ENCODE measurements at places on chromosomes 1 and 21.
A peak's percentile ranks its signal among the peaks of the same experiment; 100 is the strongest.

DNA sequence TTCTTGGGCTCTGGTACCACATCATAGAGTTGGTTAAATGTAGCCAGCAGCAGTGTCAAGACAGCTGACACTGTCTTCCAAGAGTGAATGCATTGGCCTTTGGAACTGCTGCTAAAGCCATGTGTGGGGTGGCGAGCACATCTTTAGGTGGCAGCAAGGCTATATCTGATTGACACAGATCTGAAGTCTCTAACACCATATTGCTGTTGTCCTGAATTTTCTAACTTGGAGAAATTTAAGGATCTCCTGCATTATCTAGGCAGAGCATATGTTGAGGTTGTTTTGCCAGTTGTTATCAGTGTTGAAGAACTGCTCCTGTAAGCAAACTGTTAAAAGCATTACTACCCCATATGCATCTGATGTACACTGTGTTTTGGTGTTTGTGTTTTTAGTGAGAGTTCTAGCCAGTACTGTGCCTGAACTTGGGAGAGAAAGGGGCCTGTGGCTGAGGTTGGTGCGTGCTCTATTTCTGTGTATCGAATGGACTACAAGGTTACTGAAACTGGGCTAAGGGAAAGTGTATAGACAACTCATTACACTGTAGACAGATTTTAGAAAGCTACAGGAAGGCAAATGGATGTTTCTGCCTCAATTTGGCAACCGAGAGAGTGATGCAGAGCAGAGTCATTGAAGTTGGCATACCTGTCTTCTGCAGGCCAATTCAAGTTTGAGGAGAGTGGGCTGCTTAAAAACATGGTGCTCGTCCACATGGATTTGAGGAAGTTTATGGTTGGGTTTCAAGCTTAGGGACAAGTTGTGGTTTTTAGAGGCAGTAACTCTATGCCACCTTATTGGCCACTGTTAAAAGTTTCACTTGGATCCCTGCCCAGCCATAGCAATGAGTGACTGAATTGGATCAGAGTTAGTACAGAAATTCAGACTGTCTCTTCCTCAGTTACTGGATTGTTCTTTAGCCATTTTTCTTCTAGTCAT lies 16.9 kb downstream of the DYRK3 start:
- no peak for DNase-seq

- DNase-seq = peak; percentile 27
Measured at GRCh38 chr1:170593173-170594011, 61.4 kb downstream of the GORAB start.

DNA sequence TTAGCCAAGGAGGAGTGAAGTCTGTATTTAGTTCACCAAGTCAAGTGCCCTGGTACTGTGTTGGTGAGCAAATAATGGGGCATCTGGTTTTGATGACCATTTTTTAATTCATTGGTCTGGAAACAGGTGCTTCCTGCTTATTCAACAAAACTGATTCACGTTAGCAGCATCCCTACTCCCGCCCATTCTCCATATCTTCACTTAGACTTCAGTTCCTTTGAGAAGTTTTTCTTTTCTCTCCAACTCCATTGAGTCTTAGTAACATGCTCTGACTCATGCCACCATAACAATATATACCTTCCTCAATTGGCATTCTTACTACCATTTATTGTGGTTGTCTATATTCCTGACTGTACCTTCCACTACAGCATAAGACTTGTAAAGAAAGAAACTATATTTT lies 468.9 kb downstream of the DPYD start:
- no peak for DNase-seq

GRCh38 chr1:10856176-10856683 lies 59.8 kb upstream of the CASZ1 start:
- DNase-seq = no peak

DNA sequence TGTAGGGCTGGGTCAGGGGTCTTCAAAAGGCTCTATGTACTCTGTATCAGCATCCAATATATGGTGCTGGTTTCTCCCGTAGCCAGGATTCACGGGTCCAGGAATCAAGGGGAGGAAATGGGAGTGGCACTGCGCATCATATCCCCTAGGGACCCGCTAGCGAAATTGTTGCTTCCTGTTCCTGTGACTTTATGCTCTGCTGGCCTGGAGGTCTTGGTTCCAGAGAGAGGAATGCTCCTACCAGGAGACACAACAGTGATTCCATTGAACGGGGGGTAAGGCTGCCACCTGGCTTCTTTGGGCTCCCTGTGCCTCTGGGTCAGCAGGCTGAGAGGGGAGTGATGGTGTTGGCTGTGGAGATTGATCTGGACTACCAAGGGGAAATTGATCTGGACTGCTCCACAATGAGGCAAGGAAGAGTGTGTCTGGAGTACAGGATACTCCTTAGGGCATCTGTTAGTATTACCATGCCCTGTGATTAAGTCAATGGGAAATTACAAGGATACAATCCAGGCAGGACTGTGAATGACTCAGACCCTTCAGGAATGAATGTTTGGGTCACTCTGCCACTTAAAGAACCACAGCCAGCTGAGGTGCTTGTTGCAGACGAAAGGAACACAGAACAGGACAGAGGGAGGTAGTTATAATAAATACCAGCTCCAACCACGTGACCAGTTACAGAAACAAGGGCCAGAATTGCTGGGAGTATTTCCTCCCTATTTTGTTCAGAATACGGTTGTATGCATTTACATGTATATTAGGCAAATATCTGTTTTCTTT lies 10.2 kb downstream of the SPSB1 start:
- peak; percentile 97 for DNase-seq

DNA sequence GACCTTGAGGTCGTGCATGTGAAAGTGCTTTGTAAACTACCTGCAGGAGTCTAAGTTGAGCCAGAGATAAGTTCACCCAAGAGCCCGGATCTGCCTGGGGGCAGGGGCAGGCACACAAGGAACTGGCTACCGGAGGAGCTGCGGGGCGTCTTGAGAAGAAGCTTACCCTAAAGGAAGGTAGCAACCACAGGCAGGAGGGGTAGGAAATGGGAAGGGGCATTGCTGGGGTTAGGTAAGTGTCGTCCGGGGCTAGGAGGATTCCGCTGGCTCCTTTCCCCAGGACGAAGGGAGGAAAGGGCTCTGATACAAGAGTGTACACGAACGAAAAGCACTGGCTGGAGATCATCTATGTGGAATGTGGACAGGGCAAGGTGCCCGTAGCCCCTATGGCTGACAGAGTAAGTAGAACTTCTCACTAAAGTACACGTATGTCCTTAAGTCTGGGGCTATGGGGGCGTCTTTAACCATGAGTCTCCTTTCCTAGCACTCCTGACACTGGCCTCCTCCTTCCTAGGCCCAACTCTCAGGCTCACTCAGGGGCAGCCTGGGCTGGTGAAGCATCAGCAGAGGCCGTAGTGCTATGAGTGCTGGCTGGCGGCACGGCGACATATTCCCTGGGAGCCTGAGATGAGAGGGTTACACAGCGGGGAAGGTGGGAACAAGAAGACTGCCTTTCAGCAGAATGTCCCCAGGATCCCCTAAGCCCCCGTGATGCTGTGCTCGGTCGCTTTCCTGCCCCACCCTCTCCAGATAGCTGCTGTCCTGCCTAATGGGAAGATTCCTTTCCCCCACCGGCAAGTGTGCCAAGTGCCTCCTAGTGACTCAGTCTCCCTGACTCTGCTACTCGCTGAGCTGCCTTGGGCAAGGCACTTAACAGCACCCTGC lies 9.1 kb upstream of the GALNT2 start:
- DNase-seq = no peak

GRCh38 chr1:41495210-41495948 lies 10.9 kb upstream of the EDN2 start:
- peak; percentile 48 for DNase-seq

DNA sequence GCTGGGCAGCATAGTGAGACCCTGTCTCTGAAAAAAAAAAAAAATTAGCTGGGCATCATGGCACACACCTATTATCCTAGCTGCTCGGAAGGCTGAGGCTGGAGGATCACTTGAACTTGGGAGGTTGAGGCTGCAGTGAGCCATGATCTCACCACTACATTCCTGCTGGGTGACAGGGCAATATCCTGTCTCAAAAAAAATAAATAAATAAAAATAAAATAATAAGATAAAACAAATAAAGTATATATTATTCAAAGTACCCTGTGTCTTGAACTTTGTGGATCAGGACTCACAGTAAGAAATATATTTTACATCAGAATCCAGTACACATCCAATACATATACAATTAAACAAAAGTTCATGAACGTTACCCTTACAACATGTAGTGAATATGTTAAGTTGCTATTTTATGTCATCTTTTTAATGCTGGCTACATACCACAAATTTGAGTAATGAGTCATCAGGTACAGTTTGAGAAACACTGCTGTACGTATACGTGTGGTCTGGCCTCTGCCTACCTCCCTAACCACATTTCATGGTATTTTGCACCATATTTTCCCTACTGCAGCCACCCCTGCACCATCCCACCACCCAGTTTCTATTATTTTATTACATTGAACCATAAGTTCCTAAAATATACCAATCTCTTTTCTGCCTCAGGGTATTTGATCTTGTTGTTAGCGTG lies 4.4 kb downstream of the NME7 start:
- DNase-seq = peak; percentile 84

DNA sequence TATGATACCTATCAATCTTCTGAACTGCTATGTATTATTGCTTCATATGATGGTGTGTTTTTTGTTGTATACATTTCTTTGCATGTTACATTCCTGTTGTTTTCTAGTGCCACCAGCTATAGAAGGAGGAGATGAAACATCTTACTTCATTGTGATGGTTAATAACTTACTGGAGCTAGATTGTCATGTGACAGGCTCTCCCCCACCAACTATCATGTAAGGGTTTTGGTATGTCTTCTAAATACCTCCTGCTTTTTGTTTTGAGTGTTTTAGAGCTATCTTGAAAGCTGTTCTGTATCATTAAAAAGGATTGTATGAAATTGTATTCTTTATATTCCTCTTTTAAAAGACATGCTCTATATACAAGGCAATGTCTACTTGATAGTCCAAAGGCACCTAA lies 282.7 kb downstream of the HMCN1 start:
- DNase-seq = no peak

- DNase-seq = peak; percentile 23
Measured at GRCh38 chr21:32131960-32132359, 146.9 kb downstream of the MIS18A start.

DNA sequence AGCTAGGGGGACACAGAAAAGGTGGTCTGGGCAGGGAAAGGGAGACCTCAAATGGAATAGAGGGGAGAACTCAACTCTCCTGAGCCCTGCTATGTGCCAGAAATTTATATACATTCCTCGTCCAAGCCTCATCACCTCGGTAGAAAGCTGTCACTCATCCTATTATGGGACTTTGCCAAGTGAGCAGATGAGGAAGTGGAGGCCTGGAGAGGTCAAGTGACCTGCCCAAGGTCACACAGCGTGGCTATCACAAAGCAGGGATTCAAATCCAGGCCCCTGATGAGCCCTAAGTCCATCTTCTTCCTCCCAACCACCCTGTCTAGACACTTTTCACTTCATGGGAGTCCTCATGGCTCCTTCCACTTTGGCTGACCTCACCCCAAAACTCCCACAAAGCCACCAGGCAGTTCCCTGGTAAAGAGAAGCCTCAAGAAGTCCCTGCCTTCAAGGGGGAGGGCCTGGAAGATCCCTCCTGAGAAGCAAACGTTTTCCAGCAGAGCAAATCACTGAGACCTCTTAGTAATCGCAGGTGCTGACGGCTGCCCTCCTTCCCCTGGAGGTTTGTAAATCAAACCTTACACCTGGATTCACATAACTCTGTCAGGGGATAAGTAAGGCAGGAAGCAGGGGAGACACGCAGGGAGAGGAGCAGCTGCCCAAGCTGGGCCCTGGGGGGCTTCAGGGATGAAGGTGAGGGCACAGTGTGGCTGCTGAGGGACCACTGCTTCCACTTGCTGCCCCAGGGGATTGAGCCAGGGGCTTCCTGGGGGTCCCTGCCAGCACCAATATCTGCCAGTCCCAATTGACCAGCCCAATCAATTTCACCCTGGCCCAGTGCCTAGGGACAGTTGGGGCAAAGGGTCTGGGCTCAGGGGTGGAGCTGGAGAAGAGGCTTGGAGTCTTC lies 351.2 kb downstream of the MATN1 start:
- no peak for DNase-seq

DNA sequence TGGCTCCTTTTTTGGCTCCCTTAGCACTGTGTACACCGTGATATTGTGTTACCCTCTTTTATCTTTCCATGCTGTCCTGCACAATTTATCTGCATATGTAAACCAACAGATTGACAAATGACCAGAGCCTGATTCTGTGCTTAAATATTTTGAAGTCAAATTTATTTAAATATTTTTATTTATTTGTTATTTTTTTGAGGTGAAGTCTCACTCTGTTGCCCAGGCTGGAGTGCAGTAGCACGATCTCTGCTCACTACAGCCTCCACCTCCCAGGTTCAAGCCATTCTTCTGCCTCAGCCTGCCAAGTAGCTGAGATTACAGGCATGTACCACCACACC lies 12.8 kb downstream of the PMF1 start:
- DNase-seq = no peak

DNA sequence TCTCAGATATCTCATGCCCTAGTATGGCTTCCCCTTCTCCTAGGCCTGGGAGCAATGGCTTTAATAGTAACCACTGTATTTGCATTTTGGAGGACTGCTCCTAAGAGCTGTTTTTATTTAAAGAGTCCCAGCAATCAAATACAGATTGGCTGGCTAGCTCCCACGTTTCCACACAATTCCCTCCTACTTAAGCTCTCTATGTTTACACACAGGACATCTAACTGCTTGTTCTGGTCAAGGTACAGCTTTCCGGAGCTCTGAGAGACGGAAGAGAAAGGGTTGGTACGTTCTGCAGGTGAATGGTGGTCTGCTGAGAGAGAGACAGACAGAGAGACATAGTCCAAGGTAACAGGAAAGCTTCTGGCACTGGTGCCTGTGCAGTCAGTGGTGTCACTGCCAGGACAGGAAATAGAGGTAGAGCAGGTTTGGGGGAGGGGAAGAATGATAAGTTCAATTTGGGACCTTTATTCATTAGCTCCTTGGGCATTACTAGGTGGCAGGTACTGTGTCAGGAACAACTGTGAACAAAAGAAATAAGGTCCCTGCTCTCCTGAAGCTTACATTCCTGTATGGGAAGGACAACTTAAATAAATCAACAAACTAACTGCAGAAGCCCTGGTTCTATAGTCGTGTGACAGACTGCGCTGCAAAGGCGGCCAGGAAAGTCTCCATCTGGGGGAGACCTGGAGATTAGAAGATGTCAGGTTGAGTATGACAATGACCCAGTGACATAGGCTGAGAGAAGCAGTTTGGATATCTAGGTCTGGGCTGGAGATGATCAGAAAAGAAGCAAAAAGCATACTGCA lies 1.2 kb upstream of the SLC25A33 start:
- no peak for DNase-seq

DNA sequence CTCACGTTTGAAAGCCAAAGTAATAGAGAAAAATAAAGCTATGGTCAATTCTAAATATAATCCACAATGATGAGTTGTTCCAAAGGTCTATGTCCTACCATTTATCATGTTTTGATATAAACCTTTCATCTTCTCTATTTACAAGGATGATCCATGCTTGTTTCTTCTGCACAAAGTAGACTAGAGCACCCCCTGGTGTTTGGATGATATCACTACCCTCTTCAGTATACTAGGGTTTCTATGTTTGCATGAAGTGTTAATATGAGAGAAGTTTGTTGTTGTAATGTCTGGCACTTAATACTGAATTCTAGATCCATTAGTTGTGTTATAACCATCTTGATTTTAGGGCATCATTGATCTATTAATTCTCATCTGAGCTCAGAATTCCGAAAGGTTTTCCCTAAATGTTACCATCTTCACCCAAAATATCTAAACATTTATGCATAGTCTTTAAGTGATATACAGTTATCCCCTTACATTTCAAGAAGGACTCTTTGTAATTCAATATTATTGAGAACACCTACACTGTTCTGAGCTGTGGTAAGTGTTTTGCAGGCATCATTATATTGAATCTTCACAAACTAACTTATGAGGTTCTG lies 21.1 kb downstream of the CLDN8 start:
- DNase-seq = peak; percentile 9

All from fibroblast of villous mesenchyme (primary cell).